ENCODE measurements at places on chromosomes 1 and 21.

DNA sequence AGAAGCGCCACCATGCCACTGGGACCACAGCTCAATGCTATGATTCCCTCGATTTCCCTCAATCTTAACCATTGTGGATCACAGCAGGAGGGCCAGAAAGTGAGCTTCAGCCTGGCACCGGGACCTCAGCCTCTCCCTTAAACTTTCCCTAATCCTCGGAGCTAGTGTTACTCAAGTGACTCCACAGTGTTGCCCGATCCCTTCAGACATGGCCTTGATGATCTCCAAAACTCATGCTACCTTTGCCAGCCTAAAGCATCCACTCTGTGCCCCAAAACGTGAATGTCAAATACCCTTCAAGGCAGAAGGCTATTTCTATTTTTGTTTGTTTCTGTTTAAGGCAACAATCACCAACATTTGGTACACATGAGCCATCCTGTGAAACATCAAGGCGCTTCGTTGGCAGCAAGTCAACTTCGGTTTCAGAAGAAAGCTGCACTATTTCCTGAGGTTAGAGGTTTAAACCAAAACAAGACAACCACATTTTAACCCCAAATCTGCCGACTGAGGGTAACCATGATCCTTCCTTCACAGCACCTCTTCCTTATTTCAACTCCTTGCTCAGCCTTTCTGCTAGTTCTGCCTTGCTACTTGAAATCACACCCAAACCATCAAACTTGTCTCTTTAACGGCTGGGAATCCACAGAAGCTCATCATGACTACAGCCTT is 94.4 kb upstream of the KRTAP19-8 start:
- DNase-seq = no peak

DNA sequence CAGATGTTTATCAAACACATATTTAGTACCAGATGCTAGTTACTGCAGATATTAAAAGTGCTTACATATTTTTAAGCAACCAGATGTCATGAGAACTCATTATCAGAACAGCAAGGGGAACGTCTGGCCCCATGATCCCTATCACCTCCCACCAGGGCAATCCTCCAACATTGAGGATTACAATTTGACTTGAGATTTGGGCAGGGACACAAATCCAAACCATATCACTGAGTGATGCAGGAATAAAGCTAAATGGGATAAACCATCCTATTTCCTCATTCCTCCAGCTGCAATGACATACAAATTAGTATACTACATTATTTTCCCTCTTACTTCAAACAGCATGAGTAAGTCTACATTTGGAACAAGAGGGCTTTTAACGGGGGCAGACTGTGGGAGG is 3.1 kb upstream of the KCNK2 start:
- no peak for DNase-seq

DNA sequence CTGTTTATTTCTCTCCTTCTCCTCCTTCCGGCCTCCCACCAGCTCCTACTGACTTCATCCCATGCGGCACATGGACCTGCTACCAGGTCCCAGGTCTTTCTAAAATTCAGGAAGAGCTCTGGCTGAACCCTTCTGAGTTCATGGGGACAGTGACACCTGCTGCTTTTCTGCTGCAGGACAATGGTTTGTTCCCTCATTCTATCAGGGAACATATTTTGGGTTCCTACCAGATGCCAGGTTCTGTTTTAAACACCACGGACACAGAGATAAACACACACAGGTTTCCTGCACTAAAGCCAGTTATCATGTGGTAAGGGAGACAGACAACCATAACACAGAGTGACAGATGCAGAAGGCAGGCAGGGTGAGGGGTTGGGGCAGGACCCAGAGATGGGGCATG is 114.0 kb upstream of the RAB4A start:
- DNase-seq = no peak

- no peak for DNase-seq
Observed at GRCh38 chr1:217048104-217048707, 325.0 kb upstream of the ESRRG start.

GRCh38 chr1:152954436-152954835 is 7.4 kb downstream of the SPRR5 start:
- DNase-seq = no peak

GRCh38 chr21:34687745-34688144 is 19.0 kb downstream of the CLIC6 start:
- DNase-seq = no peak

- no peak for DNase-seq
Observed at GRCh38 chr1:204970937-204971336, 72.1 kb upstream of the CNTN2 start.

DNA sequence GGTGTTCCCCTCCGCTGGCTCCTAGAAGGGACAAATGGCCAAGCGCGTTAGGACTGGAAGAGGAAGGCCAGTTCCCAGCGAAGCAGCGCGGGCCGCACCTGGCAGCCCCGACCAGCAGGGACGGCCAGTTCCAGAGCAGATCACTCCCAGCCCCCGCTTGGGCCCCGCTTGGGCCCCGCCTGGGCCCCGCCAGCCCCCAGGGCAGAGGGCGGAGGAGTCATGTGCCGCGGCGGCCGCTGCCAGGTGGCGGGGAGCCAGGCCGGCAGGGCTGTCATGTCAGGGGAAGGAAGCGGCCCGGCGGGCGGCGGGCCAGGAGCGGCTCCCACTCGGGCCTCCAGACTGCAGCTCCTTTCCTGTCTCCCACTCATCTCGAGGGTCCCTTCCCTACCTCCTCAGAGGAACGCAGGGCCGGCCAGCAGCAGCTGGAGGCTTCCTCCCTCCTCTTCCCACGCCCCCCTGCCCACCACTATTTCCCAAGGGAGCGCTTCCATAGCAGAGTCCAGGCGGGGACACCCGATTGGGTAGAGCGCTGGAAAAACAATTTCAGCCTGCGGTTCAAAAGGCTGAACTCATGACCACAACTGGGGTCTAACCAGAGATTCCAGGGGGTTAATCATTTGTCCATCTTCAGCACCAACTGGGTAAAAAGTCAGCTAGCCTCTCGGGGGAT is 16.5 kb downstream of the ZNF697 start:
- peak; percentile 79 for DNase-seq

GRCh38 chr1:53348486-53349368 is 20.9 kb upstream of the LRP8 start:
- no peak for DNase-seq

GRCh38 chr1:168717906-168718891 is 10.8 kb downstream of the DPT start:
- DNase-seq = no peak

DNA sequence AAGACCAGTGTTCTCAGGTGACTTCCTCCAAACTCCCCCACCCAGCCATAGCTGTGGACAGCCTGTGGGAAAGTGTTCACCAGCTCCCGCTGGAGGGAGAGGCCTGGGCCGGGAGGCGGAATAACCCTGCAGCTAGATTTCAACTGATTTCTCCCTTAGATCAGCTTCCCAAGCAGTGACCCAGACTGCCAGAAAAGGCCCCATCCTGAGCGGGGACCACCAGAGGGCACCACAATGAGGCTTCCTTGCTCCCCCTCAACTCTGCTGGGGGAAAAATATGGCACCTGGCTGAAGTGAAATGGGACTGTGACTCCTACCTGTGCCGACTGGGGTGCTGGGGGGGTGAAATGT is 50.8 kb downstream of the RHBG start:
- DNase-seq = no peak

GRCh38 chr21:38751379-38752050 is 54.2 kb upstream of the ETS2 start:
- DNase-seq = no peak

DNA sequence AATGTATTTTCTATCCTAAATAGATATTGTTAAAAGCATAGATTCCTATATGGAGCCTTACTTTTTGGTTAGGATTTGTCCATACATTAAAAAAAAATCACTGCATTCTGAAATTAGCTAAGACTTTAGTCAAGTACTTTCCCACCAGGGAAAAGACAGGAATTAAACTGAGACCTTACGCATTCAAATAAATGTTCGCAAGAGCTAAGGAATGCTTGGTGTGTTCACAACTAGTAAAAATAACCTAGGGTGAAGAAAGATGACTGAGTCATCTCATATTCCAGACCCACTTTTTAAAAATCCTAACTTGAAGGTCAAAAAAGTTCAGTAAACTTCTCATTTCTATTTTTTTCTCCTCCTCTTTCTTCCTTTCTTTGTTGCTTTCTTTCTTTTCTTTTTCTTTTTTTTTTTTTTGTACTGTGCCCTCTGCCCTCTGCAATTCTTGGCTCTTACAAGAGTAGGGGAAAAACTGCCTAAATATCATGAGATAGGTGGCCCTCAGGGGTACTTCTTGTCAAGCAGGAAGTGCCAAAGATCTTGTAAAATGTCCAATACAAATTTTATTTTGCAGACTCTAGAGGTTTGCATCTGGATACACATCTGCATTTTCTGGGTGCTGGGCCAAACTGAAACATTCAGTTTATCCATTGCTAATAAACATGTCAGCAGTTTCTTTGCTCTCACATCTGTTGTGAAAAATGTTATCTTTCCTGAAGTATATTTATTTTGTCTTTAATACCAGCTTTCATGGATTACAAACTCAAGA is 121.4 kb upstream of the GORAB start:
- DNase-seq = no peak

- no peak for DNase-seq
Observed at GRCh38 chr1:167821969-167822685, 91.8 kb downstream of the ADCY10 start.

- DNase-seq = no peak
Observed at GRCh38 chr1:236303675-236304074, 21.9 kb upstream of the ERO1B start.

GRCh38 chr1:57026624-57027354 is 61.0 kb upstream of the C8B start:
- DNase-seq = no peak

- no peak for DNase-seq
Observed at GRCh38 chr21:45491623-45492022, 50.6 kb downstream of the SLC19A1 start.

GRCh38 chr1:62597281-62597680 is at the start of gene ANGPTL3:
ANGPTL3 (plus strand) TSS chr1:62597520; CDS start chr1:62597567, 47 bp downstream.
- DNase-seq = no peak

DNA sequence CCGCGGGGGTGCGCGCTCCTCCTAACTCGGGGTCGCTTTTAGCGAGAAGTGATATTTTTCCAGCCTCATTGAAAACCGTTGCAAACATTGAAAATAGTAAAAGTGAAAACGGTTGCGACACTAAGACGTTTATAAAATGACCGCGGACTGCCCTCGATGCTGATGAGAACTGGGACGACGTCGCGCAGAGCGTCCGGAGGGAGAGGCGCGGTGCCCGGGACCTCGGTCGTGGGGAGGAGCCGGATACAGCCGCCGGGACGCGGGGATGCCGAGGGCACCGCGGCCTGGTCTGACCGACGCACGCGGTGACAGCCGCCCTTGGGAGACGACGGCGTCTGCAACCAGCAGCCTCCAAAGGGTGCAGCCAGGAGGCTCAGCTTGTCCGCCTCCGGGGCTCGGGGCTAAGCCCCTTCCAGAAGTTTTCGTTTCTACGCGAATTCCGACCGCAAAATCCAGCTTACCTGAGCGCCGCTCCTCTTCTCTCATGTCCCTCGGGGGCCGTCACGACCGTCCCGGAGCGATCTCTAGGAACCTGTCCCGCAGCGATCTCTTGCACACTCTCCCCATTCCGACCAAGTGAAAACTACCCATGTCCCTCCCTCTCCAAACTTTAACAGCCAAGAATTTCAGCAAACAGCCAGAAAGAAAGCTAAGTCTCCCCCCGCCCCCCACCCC is 144.4 kb upstream of the ETS2 start:
- no peak for DNase-seq

- peak; percentile 95 for DNase-seq
Observed at GRCh38 chr1:71080739-71081696, at the start of gene ZRANB2. ZRANB2 (minus strand) TSS chr1:71081035; CDS start chr1:71080995, 40 bp downstream.
